Activated naive CD8-positive, alpha-beta T cell treated with anti-CD3 and anti-CD28 coated beads for 36 hours (primary cell): ENCODE measurements at places on chromosomes 11 and 22.

GRCh38 chr11:61637277-61637676 is 42.9 kb upstream of the DAGLA start:
- DNase-seq = no peak

DNA sequence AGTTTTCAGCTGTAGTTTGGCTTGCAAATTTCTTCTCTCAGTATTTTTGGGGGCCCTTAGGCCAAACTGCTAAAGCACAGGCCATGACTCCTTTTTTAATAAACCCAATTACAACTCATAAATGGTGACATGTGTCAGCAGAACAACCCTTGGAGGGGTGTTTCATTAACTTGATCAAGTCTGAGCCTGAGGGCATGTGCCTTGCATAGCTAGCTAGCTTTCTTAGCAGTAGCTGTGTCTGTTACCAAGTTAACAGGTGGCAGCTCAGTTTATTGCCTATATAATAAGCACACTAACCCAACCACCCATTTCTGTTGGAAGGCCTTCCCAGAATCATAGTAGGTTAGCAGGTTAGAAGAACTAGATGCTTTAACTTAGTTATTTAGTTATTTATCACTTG is 950.3 kb upstream of the CCDC90B start:
- DNase-seq = no peak

- no peak for DNase-seq
These were observed 89.5 kb downstream of the CDKN1C start for GRCh38 chr11:2796091-2796490.

- DNase-seq = no peak
These were observed 185.6 kb upstream of the TENM4 start for GRCh38 chr11:79626135-79627075.

DNA sequence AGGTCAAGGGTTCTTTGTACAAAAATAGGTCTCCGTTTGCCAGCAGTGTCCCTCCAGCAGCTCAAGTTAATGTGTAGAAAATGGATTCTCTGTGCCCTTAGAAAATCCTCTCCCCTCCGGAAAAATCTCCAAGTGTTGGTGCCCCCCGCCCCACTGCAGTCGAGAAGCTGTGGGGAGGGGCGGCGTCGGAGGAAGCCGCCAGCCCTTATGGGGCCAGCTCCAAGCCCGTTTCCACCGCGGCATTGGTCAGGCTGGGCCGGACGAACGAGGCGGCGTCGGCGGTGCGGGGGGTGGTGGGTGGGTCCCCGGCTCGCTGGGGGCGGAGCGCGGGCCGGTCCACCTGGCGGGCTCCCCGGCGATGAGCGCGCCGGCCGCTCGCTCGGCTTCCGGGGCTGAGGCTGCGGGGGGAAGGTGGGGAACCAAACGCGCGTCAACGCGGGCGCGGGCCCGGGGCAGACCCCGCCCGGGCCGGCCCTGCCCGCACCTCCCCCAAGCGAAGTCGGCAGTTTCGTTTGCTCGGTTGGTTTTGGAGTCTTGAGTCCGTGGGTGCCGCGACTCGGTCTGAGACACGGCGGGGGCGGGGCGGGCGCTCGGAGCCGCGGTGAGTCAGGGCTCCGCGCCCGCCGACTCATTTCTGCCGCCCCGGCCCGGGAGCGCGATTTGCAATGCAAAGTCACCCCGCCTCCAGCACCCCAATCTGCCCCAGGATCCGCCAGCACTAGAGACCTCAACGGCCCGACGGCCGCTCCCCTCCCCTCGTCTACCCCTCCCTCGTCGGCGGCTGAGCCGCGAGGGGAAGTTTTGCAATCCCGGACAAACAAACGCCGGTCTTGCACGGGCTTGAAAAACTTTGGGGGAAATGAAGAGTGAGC is 1.4 kb downstream of the ASCL2 start:
- peak; percentile 84 for DNase-seq

DNA sequence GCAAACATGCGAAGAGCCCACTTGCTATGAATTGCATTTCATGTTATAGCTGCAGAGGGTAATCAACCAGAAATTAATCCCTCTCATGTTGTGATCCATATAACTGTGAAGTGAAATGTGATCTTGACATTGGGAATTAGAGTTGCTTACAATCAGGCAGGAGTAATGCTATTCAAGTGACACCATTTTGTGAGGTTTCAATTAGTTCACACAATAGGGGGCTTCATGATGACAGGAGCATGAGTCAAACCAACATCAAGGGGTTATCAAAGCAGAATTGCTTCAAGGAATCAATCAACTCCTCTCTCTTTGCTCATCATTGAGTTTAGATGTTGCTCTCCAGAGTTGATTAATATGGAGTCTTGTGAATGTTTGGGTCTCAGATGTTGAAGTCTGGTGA is 1585.2 kb upstream of the TENM4 start:
- DNase-seq = no peak

DNA sequence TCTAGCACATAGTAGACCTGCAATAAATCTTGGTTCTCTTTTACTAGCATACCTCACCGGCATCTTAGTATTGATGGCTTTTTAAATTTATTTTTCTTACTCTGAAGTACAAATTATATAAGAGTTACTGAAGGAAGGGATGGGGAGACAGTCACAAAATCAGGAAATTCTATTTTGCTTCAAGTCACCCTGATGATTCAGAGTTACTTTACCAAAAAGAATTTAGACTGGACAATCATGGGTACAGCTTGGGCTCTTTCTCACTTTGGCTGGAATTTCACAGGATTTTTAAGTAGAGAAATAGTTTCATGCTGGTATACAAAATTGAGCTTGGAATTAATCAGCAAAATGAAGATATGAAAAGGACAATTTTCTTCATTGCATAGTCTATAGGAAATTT is 919.2 kb downstream of the METTL15 start:
- DNase-seq = no peak

GRCh38 chr22:39960791-39961746 is 872 bp downstream of the TMA7B start:
- peak; percentile 82 for DNase-seq

DNA sequence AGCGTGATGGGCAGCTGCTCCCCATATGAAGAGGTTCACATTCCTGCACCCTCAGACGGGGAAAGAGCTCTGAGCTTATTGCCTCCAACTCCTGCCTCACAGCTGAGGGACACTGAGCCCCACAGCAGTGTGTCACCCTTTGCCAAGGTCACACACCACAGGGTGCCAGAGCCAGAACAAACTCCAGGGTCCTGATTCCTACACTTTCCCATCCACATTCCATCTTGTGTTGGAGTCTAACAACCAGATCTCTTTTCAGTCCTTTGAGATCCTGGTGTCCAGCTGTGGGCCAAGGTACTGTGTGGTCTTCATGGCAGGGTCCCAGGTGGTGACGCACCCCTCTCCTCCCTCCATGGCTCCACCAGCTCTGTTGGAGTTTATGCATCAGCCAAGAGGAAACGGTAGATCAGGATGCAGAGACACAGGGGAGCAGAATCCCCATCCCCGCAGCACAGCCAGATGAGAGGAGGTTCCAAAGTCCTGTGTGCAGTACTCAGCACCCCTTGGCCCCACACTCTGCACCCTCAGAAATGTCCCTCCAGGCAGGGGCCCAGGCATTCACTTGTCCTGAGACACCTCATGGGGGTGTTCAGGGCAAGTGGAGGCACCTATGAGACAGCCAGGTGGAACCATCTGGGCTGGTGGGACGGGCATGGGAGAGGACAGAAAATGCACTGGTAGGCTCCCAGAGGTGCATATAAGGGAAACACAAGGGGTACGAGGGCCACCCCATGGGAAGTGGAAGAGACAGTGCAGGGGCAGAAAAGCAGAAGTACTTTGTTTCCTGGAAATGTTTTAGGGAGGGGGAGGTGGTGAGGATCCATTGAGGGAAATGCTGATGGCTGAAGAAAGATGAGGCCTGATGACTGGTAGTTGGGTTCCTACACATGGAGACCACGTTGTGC is 32.6 kb upstream of the GNAZ start:
- no peak for DNase-seq

GRCh38 chr11:47488674-47489394 is 39.9 kb upstream of the RAPSN start:
- no peak for DNase-seq

DNA sequence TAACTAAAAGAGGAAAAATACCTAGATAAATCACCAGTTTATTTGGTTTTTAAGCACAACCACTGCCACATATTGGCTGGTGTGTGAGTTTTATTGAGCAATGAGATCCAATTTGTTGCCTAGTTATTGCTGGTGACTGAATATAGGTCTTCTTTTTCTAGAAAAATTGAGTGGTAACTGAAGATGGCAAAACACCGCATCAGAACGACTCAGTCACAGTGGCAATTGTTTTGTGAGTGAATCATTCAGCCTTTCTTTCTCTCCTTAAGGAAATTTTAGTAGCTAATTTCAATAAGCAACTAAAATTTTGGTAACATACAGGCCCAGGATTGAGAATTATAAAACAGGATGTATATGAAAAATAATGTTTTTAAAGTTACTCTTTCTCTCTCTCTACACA is 533.0 kb downstream of the KCNA4 start:
- DNase-seq = no peak

DNA sequence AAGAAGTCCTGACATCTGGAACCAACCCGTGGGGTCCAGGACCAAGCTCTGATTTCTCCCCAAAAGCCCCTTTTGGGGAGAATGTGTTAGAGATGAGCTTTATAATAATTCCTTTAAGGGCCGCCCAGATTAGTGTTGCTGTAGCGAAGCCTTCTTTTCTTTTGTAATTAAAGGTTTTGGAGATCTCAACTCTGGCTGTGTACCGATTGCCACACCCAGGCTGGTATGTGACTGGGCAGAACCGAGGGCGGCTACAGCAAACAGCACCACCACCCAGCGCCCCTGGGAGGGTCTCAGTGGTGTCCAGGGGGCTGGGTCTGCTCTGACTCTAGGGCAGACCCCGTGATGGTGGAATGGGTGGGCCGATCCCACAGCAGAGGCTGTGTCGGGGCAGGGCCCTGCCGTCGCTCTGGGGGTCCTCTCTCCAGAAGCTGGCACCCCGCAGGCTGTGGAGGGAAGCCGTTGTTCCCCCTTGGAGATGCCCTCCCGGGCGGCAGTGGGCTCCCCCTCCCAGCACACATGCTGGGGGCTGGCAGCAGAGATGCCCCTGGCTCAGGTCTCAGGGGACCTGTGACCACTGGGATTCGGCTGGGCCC is 31.0 kb downstream of the TPCN2 start:
- DNase-seq = no peak

DNA sequence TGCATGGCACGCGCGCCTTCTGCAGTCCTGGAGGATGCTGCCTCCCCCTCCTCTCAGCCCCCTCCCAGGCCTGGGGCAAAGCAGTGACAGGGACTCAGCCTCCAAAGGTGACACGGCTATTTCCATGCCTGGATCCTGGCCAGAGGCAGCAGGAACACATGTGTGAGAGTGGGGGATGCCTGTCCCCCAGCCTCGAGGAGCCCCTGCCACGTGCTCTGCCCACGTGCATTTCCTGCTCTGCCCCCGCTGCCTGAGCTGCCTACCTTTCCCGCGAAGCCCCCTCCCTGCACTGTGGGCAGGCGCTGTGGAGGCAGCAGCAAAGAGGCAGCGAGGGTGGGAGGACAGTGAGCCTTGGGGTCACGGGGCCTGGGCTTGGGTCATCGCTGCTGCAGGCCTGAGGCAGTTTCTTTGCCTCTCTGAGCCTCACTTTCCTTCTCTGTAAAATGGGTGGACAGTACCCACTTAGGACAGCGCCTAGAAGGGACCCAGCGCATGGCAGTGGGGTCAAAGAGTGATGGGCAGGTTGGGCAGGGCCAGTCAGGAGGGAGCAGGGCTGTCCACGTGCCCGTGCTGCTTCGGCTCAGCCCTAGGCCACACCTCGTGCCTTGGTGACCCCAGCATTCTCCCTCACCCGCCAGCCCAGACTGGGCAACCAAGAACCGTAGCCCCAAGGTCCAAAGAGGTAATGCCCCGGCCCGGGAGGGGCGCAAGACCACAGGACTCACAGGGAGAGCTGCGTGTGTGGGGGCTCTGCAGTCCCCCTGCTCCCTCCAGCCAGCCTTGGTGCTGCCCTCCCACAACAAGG is 48.6 kb downstream of the FLRT1 start:
- no peak for DNase-seq

GRCh38 chr11:116172156-116172555 is 600.6 kb downstream of the BUD13 start:
- no peak for DNase-seq

DNA sequence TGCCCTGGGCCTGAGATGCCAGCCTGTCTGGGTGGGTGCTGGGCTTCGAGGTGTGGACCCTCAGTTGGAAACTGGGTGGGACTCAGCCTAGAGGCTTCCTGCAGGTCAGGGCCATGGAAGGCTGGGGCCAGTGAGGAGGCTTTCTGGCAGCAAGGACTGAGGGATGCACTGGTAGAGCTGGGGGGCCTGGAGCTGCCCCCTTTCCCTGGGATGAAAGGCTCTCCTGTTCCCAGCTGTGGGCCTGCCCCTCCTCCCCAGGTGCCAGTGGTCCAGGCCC is 2.5 kb downstream of the SEPTIN5 start:
- DNase-seq = no peak

- no peak for DNase-seq
These were observed 55.4 kb downstream of the LIF start for GRCh38 chr22:30191040-30191701.

GRCh38 chr11:80638296-80638695 is 1197.5 kb upstream of the TENM4 start:
- DNase-seq = no peak

GRCh38 chr11:36123336-36124101 is 165.7 kb downstream of the COMMD9 start:
- DNase-seq = no peak

DNA sequence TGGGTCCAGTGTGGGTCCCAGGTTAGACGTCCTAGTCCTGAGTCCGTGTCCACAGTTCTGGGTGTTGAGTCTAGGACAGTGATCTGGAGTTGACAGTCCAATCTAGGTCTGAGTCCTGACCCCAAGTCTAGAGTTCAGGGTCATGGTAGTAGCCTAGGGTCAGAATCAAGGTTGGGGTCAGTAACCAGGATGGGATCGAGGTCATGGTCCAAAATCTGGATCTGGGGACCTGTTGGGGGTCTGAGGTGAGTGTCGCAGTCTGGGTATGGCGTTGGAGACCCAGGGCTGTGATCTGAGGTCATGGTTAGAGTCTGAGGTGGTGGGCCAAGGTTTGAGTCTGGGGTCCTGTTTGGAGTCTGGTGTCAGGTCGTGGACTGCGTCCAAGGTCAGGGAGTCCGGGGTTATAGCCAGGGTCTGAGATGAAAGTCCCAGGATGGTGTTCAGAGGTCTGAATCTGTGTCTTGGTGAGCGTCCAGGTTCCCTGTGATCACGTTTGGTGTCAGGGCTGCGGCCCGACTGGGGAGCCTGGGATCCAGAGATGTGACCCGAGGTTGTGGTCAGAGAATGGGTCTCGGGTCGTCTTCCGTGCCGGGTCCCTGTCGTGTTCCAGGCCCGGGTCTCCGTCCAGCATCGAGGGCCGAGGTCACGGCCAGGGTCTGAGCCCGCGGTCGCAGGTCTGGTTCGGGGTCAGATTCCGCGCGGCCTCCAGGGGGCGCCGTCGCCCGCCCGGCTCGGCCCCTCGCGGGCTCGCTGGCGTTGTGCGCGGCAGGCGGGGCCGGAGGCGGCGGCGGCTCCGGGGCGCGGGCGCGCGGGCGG is 432 bp upstream of the GRK2 start:
- peak; percentile 84 for DNase-seq

- no peak for DNase-seq
These were observed 23.4 kb upstream of the SHISAL1 start for GRCh38 chr22:44335903-44336803.

GRCh38 chr11:1826552-1827094 is 8.2 kb upstream of the SYT8 start:
- DNase-seq = no peak

- DNase-seq = no peak
These were observed 40.5 kb upstream of the PITPNB start for GRCh38 chr22:27959335-27960090.
